ENCODE measurements at places on chromosomes 6 and 20.

- no peak for DNase-seq
Measured at GRCh38 chr6:42150254-42150653, 7.8 kb upstream of the C6orf132 start.

- no peak for DNase-seq
Measured at GRCh38 chr6:108897371-108897770, 49.1 kb downstream of the ARMC2 start.

DNA sequence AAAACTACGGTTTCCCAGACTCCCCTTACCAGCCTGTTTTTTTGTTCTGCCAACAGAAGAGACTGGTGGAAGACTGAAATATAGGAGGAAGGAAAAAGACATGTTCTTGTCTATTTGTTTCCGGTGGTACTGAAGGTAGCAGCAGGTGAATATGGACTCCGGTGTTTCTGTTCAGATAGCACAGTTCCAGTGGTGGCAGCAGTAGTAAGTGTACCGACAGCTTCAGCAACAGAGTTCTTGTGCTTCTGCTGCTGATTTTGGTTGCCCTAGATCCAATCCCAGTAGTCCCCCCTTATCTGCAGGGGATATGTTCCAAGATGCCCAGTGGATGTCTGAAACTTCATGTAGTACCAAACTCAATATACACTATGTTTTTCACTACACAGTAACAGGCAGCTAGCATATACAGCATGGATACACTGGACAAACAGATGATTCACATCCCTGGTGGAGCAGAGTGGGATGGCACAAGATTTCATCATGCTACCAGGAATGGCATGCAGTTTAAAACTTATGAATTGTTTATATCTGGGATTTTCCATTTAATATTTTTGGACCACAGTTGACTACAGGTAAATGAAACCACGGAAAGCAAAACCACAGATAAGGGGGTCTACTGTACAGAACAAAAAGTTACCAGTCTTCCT lies 301.8 kb downstream of the BTBD9 start:
- DNase-seq = no peak

GRCh38 chr20:45044601-45045000 lies 56.3 kb downstream of the KCNS1 start:
- no peak for DNase-seq

GRCh38 chr6:6746333-6746969 lies 157.9 kb downstream of the LY86 start:
- no peak for DNase-seq

DNA sequence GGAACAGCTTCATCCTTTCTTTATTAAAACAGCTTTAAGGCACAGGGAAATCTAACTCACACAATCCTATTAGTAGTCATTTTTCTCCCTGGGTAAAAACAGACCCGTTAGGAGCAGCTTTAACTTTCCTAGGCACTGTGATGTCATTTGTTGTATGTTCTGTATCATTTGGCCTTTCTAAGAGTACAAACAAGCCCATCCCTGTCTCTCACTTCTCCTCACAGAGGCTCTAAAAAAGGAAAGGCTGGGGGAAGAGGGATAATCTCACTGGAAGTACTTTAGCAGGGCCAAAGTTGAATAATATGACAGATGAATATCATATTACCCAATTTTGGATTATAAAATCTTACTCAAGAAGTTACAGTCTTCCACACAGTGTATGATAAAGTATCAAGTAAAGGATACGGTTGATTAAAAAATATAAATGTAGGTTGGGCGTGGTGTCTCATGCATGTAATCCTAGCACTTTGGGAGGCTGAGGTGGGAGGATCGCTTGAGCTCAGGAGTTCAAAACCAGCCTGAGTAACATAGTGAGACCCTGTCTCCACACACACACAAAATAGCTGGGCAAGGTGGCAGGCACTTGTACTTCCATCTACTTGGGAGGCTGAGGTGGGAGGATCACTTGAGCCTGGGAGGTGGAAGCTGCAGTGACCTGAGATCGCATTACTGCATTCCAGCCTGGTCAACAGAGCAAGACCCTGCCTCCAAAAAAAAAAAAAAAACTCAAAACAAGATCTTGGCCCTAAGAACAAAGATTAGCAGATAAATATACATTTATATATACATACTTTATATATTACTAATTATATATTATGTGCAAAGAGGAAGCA lies 7.9 kb downstream of the NUDT3 start:
- DNase-seq = no peak

GRCh38 chr20:13464702-13465101 lies 174.0 kb downstream of the TASP1 start:
- no peak for DNase-seq

GRCh38 chr6:154301839-154302752 lies 54.5 kb downstream of the IPCEF1 start:
- DNase-seq = no peak

DNA sequence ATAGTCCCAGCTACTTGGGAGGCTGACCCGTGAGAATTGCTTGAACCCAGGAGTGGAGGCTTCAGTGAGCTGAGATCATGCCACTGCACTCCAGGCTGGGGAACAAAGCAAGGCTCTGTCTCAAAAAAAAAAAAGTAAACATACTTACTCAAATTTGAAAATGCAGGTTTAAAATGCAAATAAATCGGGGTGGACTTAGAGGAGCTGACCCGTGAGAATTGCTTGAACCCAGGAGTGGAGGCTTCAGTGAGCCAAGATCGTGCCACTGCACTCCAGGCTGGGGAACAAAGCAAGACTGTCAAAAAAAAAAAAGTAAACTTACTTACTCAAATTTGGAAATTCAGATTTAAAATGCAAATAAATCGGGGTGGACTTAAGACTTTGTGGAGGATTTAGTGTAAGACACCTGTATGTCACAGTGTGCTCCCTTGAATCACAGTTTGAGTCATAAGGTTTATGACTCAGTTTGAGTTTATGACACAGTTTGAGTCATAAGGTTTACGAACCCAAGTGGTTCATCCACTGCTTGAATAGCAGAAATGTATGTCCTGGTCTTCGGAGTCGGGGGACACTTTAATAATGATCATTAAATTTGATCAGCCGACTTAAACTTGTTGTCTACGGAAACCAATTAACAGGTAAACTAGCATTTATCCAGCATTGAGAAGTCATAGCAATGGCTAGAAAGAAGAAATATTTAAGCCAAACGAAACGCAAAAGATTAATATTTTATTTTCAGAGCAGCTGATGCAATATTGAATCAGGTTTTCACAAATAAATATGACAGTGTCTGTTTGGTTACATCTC lies 6.8 kb upstream of the MRPS10 start:
- DNase-seq = no peak

DNA sequence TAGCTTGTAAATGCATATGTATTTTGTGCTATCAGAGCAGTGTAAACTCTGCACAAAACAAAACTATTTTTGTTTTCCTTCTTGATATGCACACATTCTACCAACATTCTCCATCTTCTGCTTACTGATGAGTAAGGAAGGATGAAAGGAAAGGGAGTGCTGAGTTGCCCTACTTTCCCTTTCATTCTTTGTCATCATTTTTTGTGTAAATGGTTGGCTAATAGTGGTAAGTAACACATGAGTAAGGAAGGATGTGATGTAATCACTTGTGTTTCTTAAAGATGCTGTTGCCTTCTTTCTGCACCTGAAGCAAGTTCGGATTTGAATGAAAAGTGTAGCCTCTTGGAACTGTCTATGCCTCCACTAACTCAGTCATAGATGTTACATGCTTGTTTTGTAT lies 4.6 kb upstream of the REV3L start:
- DNase-seq = no peak

DNA sequence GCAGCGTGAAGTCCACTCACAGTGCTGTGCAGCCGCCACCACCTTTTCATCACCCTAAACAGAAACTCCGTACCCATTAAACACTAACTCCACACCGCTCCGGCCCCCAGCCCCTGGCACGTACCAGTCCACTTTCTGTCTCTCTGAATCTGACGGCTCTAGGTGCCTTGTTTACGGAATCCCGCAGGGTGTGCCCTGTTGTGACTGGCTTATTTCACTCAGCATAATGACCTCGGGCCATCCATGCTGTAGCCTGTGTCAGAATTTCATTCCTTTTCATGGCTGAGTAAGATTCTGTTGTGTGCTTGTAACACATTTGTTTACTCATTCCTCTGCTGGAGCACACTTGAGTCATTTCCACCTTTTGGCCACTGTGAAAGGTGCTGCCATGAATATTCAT lies 18.0 kb downstream of the TCFL5 start:
- DNase-seq = no peak

- no peak for DNase-seq
Measured at GRCh38 chr20:58133020-58133808, 95.2 kb downstream of the ANKRD60 start.

DNA sequence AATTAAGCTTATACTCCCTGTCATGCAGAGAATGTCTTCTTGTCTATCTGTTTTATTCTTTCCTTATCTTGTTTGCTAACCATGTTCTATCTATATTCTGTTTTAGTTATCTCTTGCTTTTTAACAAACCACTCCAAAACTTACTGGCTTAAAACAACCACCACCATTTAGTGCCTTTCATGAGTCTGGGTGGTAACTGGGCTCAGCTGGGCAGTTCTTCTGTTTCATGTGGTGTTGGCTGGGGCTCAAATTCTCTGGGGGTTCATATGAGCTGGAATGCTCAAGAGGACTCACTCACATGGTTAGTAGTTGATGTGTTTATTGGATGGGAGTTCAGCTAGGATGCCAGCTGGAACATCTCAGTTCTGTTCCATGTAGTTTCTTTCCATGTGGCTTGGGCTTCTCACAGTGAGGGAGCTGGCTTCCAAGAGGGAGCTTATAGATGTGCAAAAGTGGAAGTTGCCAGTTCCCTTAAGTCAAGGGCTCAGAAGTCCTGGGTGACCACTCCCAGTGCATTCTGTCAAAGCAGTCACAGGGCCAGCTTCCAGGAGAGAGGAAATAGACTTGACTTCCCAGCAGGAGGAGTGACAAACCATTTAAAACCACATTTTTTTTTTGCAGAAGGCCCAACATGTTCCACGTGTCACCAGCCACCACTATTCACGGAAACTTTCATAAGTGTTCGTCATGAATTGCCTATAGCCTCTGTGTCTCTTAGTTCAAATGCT lies 70.4 kb downstream of the PLCB4 start:
- no peak for DNase-seq

Data from DMS 273 treated with DMSO at 0.1 percent for 48 hours (cell line).